ENCODE measurements at places on chromosomes 5 and 9.

GRCh38 chr5:181261320-181262049, 542 bp upstream of the TRIM52 start:
- peak; percentile 44 for DNase-seq

GRCh38 chr5:77355080-77355479, 137.0 kb downstream of the WDR41 start:
- DNase-seq: no peak

DNA sequence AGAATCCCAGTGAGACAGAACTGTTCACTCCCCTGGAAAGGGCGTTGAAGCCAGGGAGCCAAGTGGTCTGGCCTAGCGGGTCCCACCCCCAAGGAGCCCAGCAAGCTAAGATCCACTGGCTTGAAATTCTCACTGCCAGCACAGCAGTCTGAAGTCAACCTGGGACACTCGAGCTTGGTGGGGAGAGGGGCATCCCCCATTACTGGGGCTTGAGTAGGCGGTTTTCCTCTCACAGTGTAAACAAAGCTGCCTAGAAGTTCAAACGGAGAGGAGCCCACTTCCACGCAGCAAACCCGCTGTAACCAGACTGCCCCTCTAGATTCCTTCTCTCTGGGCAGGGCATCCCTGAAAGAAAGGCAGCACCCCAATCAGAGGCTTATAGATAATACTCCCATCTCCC, 45.1 kb upstream of the PTGER4 start:
- DNase-seq: no peak

GRCh38 chr5:129767927-129768380, 20.1 kb downstream of the MINAR2 start:
- DNase-seq: peak; percentile 47

GRCh38 chr9:70257991-70258691, 637 bp upstream of the SMC5 start:
- peak; percentile 39 for DNase-seq

DNA sequence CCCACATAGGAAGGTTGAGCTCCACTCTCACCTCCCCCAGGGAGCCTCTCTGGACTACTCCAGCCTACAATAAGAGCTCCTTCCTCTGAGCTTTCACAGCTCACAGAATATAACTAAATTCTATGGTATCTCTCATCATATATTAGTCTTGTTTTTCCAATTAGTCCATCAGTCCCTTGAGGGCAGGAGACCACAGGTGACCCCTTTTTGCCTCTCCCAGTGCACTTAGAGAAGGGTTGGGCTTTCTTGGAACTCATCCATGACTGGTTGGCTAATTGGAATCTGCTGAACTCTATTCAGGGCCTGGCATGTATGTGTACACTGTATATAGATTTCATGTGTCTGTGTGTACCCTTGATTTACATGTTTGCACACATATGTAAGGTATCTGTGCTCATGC, 50.4 kb upstream of the ARAP3 start:
- DNase-seq: no peak

- no peak for DNase-seq
Measured at GRCh38 chr9:19231126-19231903, 822 bp downstream of the DENND4C start.

DNA sequence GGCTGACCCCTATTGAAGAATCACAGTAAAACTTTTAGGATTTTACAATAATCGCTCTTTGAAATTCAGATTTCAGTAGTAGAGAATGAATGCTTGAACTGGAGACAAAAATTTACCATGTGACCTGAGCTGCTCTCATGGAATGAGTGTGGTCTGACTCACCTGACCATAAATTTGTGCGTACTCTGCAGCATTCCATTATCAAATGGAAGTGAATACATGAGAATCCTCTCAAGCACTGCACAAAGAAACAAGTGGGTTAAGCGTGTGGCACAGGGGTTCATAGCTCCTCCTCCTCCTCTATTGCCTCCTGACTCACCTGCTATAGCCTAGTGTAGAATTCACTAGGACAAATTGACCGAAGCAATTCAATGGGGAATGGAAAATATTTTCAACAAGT, 269.8 kb upstream of the CDH9 start:
- DNase-seq: no peak

- no peak for DNase-seq
Measured at GRCh38 chr5:169424279-169424655, 123.3 kb upstream of the SLIT3 start.

DNA sequence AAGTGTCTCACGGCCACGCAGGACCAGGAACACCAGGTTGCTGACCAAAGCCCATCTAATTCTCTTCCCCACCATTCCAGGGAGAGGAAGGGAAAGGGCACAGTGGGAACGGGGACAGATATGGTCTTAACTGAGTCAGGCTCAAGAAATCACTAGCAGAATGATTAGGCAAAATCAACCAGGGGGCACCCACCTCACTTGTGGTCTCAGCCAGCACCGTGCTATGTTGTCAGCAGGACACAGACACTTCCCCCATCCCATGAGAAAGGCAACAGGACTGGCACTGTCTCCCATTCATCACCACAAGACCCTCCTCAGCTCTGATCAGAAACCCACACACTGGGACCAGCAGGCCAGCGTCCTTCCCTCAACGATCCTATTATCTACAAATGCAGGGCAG, 2.9 kb downstream of the BICD2 start:
- no peak for DNase-seq

- DNase-seq: no peak
Measured at GRCh38 chr5:77924081-77924480, 147.9 kb upstream of the TBCA start.

DNA sequence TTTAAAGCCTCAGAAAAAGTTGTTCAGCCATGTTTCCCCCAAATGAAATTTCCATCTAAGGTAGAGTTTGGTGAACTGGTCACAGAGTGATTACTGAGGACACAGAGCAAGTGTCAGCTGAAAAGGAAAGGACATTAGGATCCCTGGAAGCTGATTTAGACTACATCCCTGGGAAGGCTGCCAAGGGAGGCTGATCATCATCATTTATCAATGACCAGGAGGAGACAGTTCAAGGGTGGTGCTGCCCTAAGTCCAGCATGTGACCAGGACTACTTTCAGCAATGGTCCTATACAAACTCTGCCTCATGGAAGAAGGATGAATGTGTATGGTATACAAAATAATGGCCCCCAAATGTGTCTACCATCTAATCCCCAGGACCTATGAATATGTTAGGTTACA, 120.6 kb downstream of the PIK3R1 start:
- no peak for DNase-seq

GRCh38 chr9:130311408-130312140, 46.0 kb downstream of the HMCN2 start:
- no peak for DNase-seq

DNA sequence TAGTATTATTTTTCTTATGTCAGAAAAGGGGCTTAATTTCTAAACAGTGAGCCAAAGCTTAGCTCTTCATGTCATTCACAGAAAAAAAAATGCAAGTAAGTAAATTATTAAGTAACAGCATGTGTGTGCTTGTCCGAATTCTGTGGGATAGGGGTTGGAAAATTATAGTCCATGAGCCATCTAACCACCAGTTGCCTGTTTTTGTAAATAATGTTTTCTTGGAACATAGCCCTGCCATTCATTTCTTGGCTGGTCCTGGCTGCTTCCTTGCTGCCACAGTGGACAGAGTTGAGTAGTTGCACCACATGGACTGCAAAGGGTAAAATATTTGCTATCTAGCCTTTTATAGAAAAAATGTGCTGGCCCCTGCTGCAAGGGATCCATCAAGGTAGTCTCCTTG, 513.7 kb upstream of the WWC1 start:
- DNase-seq: no peak

DNA sequence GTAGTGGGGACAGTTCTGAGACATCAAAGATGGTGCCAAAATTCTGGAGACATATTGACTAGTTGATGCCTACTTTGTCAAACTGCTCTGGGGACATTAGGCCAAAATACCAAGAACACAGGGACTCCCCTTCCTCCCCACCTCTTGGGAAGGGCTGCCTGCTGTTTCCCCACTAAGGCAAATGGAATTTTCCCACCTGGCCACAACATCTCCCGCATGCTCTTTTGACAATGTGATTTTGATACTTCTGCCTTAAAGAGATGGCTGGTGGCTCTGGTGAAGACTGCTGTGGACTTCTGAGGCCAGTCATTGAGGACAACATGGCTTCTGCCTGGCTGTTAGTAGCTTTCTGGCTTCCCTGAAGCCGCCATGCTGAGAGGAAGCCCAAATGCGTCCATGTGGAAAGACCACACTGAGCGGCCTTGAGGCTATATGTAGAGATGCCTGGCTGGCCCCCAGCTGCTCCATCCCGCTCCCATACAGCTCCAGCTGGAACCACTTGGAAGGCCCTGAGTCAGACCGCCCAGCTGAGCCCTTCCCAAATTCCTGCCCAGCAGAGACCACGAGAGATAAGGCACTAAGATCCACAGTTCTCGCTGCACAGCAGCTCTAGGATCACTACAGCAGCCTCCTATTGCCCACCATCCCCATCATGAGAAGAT, 226.7 kb downstream of the SYK start:
- no peak for DNase-seq

All from stimulated activated CD4-positive, alpha-beta T cell treated with anti-CD3 and anti-CD28 coated beads, Interleukin-12 subunit alpha, Interleukin-12 subunit beta, amount 100 ng/mL, for 48 hours (primary cell).